Stimulated activated CD4-positive, alpha-beta T cell treated with anti-CD3 and anti-CD28 coated beads, Interleukin-1b, Interleukin-23, amount 100 ng/mL, for 24 hours (primary cell): ENCODE measurements at places on chromosomes 5 and 9.

- DNase-seq: no peak
These were observed 116.0 kb downstream of the KCNIP1 start for GRCh38 chr5:170619869-170620268.

DNA sequence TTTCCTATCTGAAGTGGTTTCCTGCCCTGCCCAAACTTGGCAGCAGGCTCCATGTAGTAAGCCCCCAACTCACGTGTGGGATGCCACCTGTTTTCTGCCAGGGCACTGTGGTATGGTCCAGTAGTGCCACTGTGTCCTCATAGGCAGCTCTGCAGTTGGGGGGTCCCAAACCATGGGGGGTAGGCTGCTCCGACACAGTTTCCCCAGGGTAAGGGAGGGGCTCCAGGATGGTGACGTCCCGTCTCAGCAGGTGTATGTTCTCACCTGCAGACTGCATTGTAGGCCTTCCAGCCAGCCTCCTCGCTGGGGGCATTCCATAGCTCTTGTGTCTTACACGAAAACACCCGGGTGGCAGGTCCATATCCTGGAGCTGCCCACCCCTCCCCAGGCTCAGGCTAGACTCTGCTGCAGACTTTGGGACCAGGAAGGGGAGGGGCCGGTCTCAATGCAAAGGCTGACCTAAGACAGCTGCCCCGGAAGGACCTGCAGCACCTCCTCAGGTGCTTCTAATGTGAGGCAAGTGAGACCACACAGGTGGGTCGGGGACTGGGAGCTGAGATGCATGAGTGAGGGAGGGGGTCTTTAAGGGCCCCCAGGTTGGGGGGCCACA lies 330.5 kb upstream of the IRX4 start:
- DNase-seq: no peak

- DNase-seq: no peak
These were observed 1.9 kb upstream of the GFI1B start for GRCh38 chr9:132976571-132976970.

DNA sequence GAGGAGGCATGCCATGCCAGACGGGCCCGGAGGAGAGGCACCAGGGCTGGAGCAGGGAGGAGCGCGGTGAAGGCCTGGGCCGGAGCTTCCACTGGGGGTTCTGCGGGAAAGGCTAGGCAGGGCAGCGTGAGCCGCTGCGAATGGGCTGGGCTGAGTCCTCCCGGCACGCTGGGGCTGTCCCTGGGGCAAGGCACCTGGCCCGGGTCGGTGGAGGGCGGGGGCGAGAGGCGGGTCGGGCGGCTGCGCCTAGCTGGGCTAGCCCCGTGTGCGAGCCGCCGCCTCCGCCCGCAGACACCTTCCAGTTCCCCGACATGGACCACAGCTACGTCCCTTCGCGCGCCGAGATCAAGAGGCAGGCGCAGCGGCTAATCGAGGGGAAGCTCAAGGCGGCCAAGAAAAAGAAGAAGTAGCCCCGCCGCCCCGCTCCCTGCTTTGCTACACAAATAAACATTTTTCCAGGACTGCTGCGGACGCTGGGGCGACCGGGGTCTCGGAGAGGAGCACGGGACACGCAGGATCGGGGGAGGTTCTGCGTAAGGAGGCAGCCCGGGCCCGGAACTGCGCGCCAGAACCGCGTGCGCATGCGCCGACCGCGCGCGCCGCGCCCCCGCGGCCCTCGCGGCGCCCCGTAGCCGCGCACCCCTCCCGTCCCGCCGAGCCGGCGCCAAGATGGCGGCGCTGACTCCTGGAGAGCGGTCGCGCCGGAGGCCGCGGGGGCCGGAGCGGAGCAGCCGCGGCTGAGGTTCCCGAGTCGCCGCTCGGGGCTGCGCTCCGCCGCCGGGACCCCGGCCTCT lies at the start of gene RABL6:
RABL6 (plus strand) TSS at position 668 of the 794 bp plus-strand sequence. CDS start 249 bp downstream, outside the sequence.
- peak; percentile 68 for DNase-seq

GRCh38 chr5:88930335-88930734 lies 47.4 kb upstream of the MEF2C start:
- no peak for DNase-seq

GRCh38 chr9:97140566-97140965 lies 101.6 kb upstream of the CTSV start:
- no peak for DNase-seq

DNA sequence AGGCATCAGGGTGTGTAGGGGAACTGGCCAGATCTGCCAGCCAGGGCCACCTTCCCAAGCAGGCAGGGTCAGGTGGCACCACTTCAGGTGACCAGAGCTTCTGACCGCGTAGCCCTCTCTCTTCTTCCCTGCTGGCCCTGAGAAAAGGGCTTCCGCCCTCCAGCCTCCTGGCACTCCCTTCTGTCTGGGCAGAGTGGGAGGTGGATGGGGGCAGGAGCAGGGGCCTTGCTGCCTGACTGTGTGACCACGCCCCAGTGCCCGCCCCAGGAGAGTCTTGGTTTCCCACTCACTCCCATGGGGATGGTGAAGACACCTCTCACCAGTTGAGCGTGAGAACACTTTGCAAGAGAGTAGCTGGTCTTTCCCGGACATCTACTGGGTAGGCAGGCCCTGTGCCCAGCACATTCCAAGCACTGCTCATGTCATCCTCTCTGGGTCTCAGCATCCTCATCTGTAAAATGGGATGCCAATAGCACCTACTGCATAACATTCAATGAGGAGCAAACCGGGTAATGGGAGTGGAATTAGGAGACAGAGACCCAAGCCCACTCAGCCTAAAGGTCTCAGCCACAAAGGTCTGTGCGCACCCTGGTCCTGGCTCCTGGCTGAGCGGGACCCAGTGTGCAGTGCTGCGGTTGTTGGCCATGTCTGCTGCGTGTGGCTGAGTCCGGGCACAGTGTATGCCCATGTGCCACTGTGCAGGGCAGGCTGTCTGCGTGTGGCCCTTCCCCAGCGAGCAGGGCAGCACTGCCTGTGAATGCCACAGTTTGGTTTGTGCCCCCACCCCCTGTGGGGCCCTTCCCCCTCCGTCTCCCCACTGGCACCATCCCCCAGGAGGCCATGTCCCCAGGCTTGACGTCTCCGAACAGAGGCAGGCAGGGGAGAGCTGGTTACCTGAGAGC lies 179.1 kb upstream of the IER5L start:
- DNase-seq: no peak

- no peak for DNase-seq
These were observed 4.7 kb downstream of the KLHL3 start for GRCh38 chr5:137731176-137731575.
